ENCODE measurements at places on chromosomes 3 and 15.

DNA sequence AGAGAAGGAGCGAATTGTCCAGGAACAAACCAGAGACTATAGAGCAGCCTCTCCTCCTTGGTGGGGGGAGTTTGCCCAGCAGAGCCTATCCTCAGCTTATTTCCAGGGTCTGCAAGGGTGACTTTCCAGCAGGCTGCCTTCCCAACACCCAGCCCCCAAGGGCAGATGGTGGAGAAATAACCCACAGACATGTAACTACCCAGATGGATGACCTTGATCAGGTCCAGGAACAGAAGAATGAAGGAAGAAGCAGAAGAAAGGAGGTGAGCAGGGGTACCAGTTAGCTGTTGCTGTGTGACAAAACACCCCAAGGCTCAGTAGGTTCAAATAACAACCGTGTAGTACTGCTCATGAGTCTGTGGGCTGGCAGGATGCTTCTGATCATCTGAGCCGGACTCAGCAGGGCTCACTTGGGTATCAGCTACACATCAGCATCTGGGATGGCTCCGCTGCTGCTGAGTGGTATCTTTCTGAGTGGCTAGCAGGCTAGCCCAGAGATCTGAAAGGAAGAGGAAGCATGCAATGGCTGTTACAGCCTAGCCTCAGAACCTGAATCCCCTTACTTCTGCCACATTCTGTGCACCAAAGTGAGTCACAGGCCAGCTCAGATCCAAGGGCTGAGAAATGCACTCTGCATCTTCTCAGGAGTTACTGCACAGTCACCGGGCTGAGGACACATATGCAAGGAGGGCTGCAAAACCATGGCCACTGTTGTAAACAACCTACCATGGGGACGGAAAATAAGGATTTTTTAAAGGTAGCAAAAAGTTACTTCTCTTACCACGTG is 22.2 kb upstream of the TXNRD3 start:
- DNase-seq, result no peak

GRCh38 chr3:81279481-81280379 is 481.7 kb downstream of the GBE1 start:
- no peak for DNase-seq

DNA sequence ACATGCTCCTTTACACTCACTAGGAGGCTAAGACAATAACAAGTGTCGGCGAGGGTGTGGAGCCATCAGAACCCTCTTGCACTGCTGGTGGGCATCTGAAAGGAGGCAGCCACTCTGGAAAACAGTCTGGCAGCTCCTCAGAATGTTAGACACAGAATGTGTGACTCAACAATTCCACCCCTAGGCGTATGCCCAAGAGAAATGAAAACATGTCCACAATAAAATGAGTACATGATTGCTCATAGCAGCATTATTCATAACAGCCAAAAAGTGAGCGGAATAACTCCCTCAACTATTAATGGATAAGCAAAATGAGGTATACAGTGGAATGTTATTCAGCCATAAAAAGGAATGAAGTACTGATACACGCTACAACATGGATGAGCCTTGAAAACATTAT is 57.8 kb downstream of the WNT7A start:
- no peak for DNase-seq

DNA sequence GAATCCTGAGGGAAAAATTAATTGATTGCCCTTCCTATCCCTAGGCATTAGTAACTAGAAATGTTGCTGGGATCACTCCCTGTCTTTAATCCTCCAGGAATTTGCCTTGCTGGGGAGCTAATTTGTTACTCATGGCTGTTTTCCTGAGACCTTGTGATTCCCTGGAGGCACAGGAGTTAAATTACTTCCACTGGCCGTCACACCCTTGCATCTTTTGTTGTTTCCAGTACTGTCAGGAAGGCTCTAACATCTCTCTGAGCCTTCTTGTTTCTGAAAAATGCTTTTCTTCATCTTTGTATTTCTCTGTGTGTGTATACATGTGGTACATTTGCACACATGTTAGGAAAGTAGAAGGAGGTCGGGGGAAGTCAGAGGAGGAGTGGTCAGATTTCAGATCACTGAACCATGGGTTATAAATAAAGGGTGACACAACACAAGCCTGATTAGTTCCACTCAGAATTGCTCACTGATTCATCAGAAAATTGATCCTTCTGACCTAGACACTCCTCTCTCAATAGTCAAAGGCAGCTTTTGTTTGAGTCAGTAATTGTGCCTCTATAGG is 23.5 kb upstream of the LRRFIP2 start:
- DNase-seq, result no peak

- DNase-seq, result no peak
These were observed 55.7 kb upstream of the GATA2 start for GRCh38 chr3:128548426-128549282.

DNA sequence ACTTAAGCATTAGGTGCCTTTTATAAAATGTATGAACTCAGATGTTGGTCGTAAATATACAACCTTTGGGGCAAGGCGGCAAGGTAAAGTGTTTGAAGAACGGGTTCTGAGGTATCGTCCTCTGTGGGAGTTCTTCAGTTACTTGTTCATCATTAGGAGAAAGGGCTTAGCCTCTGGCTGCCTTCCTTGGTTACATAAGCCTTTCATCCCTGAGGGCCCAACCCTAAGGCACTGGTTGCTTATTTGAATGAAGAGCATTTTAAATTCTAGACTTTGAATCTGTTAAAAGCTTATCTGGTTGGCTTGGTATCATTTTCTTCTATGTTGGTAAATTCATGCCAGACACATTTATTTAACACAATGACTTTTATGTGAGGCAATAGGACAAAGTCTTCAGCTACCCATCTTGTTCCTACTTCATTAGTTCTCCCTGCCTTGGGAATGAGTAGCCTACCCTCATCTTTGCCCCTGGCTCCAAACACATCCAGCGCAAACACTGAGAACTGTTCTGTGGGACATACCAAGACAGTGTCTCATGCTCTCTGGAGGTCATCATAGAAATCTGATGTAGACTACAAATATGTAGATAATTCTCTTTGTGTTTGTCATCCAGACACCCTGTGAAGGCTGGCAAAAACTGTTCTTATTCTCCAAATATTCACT is 12.4 kb upstream of the CCDC80 start:
- no peak for DNase-seq

DNA sequence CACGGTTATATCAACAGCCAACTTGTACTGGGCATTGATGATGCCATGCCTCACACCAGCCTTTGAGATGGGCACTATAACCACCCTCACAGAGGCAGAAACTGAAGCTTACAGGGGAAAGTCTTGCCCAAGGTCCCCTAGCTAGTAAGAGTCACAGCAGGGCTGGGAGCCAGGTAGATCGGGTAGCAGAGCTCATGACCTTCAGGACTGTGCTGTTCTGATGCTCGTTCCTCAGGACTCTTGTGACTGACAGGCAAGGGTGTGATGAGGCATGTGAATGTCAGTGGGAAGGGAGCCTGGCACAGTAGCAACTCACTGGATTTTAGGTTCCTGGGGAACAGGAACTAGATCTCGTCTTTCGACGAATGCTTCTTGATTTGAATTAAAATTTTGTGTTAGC is 65.7 kb downstream of the RLBP1 start:
- DNase-seq, result no peak

DNA sequence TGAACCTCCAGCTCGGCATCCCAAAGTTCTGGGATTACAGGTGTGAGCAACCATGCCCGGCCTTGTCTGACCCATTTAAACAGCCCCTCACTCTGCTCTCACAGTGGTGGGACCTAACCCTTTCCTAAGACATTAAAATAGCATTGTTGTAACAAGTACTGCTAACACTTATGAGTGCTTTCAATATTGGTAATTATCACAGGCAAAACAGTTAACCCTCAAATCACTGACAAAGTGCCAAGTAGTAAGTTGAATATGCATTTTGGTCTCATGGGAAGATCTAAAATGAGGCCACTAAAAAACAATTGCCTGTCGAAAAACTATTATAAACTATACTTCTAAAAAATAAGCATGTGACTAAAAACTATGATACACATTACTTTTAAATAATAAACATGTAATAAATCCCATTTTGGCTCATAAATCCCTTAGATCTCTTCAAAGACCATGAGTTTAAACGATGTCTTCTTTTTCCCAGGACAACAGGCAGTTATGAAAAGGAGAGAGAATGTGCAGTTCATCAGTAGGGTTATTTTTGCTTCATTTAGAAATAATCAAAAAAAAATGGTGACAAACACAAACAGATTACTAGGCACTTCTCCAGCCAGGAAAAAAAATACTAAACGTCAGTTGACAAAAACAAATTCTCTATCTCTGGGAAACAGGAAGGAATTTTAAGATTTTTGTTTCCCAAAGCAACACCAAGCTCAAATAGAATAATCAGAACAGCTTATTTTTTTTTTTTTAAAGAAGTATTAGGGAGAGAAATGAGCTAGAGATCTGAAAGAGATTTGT is 95.4 kb downstream of the RFTN1 start:
- no peak for DNase-seq

GRCh38 chr15:49906966-49907365 is 212.1 kb downstream of the ATP8B4 start:
- no peak for DNase-seq

- no peak for DNase-seq
These were observed 21.3 kb downstream of the RTF1 start for GRCh38 chr15:41438206-41438605.

DNA sequence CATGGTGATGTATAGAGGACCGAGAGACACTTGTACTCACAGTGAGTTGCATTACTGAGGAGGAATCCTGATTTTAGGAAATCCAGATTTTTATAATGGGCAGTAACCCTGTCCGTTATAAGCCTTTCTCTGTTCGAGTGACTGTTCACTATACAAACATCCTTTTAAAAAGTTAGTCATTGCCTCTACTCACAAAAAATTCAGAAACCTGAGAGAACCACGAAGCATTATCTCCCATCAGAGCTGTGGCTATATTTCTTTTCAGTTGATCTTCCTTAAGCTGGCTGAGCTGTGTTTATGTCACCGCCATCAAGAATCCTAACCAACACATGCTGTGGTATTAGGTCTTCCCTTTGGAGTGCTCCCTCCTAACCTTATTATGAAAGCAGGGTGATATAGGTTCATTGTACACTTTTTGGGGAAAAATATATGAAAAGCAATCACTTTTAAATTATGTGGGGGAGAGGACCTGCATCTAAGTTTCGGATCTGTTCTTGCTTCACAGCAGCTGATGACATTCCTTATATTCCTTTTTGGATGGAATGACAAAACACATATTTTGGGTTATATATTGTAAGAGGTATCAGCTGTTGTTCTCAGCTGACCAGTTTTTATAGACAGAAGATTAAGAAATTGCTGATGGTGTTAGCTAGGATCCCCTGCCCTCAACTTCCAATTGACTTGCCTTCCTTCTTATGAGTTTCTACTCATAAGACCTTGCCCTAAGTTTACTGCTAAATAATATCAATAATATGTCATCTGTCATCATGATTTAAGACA is 465.9 kb upstream of the RASGRP1 start:
- no peak for DNase-seq

- no peak for DNase-seq
These were observed 83.5 kb downstream of the FMN1 start for GRCh38 chr15:33111041-33111451.

DNA sequence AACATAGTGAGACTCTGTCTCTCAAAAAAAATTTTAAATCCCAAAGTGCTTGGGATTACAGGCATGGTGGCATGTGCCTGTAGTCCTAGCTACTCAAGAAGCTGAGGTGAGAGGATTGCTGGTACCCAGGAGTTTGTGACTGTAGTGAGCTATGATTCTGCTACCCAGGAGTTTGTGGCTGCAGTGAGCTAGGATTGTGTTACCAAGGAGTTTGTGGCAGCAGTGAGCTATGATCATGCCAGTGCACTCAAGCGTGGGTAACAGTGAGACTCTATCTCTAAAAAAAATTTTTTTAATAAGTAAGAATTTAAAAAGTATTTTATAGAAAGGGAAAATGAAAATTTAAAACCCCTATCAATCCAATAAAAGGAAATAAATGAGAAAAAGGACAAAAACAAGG is 69.5 kb downstream of the FAIM start:
- DNase-seq, result no peak

GRCh38 chr3:115040673-115041286 is 106.3 kb downstream of the ZBTB20 start:
- DNase-seq, result peak; percentile 27

- DNase-seq, result no peak
These were observed 76.5 kb downstream of the B3GNT5 start for GRCh38 chr3:183329543-183329942.

DNA sequence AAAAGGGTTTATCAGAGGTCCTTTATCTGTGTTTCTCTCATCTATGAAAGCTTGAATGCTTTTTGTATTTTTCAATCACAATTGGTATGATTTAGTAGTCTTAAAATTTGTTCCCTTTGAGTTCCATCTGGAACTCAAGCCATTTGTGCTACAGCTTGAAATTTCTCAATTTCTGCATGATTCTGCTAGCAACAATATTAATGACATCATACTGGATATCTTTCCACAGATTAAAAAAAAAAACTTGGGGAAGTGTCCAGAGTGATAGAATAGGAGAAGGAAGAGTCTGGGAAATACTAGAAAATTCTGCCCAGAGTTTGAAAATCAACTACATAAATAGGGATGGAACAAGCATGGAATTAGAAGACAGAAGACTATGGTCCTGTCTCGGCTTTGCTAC is 9.3 kb upstream of the FBN1 start:
- no peak for DNase-seq

GRCh38 chr3:52361898-52362297 is 45.8 kb downstream of the DNAH1 start:
- no peak for DNase-seq

- DNase-seq, result no peak
These were observed 48.8 kb downstream of the UACA start for GRCh38 chr15:70714565-70714964.

GRCh38 chr3:115819785-115820384 is 196.6 kb downstream of the GAP43 start:
- peak; percentile 55 for DNase-seq

DNA sequence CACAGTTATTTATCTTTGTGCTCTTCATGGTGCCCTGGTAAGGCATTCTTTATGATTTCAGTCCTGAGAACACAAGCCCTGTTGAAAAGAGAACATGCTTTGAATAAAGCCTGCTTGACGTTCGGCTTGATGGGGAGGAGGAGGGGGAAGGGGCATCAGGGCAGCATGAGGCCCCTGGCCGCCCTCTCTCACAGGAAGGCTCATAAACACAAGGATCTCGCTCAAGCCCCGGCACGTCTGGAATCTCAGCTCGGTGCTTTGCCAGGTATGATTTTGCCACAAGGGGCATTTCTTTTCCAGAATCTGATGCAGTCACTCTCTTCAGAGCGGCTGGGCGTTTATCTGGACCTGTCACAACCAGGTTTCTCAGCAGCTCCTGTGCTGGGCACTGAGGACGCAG is 129.4 kb downstream of the DNAJB8 start:
- no peak for DNase-seq

DNA sequence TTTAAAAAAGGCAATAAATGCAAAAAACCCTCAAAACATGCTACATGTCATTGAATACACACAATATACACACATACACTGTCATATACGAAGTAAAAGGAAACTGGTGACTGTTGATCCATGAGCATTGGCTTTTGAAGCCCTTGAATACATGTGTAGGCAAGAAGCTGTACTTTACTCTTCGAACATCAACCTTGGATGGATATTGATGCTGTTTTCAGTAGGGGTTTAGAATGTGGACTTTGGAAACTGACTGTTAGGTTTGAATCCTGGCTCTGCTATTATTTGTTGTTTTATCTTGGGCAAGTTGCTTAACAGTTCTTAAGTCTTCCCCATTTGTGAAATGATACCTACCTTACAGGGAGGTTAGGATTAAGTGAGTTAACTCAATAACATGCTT is 30.5 kb downstream of the RNF13 start:
- DNase-seq, result no peak

All from effector CD4-positive, alpha-beta T cell (primary cell).